CD4-positive, alpha-beta T cell treated with Interleukin-12 subunit alpha and Interleukin-12 subunit beta, for 1 hour (primary cell): ENCODE measurements at places on chromosomes 1 and 21.

GRCh38 chr1:198919667-198920398 is 281.0 kb downstream of the PTPRC start:
- DNase-seq = peak; percentile 37

GRCh38 chr1:198498881-198499280 is 41.6 kb downstream of the ATP6V1G3 start:
- DNase-seq = no peak

DNA sequence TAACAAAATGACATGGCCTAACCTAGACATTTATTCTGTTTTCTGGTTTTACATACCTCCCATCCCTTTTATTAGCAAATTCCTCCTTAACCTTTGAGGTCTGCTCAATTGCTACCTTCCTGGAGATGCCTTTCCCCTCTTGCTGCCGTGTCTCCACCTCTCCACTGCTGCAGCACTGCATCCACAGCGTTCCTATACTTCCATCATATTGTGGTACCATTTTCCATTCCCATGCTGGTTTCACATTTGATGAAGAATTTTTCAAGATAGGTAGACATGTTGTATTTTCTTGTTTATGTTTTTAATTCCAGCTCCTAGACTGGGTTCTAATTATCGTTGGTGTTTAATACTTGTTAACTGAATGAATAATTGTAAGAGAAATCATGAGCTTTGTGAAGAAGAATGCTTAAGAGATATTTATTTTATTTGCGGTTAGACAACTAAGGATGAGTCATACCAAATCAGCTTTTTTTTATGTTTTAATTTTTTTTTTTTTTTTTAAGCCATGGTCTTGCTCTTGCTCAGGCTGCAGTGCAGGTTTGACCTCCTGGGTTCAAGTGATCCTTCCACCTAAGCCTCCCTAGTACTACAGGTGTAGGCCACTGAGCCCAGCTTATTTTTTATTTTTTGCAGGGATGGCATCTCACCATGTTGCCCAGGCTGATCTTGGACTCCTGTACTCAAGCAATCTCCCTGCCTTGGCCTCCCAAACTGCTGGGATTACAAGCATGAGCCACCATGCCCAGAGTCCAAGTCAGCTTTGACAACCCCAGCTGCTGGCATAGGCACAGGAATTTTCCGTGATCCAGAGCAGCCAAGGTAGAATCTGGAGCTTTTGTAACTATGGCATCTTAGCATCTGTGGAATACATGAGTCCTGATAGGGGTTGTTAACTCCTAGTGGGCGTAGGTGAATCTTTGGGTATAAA is 44.0 kb downstream of the ATP6V1G3 start:
- no peak for DNase-seq

- no peak for DNase-seq
These were observed 129.8 kb downstream of the VAV3 start for GRCh38 chr1:107835151-107835670.

DNA sequence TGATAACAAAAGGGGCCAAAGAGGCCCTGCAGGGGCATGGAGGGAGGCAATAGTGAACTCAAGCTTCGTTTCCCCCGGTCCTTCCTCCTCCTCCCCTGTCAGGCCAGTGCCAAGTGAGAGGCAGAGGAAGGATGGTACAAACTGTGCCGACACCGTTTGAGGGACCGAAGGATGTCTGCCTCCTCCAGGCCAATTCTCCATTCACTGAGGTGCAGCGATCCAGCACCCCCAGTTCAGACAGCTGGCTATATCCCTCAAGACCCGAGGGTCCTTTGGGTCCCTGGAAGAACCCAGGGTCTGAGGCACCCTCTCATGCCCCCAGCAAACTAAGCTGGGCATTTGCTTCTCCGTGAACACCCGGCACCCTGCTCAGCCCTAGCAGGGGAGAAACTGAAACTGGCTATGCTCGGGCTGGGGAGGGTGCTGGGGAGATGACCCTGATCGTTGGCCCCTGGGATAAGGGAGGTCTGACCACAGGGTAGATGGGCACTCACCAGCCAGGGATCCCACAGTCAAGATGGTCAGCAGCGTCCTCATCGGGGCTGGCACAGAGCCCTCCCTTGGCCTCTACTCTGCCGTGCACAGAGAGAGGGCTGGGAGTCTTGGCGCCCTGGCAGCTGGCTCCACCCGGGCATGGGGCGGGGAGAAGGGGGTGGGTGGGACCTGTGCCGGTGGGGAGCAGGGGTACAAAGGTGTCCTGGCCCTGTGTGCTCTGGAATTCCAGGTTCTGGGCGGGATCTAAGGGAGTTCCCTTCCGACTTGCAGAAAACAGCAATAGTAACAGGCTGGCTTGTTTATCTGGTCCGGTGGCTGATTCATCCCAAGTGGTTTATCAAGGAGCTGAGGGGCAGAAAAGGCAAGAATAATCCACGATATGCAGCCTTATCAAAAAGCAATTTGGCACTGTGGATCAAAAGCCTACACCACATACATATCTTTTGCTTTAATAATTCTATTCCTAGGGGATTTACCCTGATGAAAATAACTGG is at the start of gene IL22RA1:
TSS of gene IL22RA1 (minus strand) at position 595 of the 989 bp plus-strand sequence. CDS start at position 537, 58 bp downstream.
- DNase-seq = no peak

- peak; percentile 7 for DNase-seq
These were observed 847 bp downstream of the PSMD4 start for GRCh38 chr1:151255381-151255780.

- peak; percentile 49 for DNase-seq
These were observed 11.4 kb upstream of the KCNA3 start for GRCh38 chr1:110686188-110686587.
